ENCODE measurements at places on chromosomes 12 and 14. TPM values are rescaled to one million over a fixed set of nuclear protein-coding genes. Genes with fewer than 3 reads are reported as not detected.

GRCh38 chr12:63292471-63293221 is 141.6 kb upstream of the AVPR1A start:
- no peak for DNase-seq

DNA sequence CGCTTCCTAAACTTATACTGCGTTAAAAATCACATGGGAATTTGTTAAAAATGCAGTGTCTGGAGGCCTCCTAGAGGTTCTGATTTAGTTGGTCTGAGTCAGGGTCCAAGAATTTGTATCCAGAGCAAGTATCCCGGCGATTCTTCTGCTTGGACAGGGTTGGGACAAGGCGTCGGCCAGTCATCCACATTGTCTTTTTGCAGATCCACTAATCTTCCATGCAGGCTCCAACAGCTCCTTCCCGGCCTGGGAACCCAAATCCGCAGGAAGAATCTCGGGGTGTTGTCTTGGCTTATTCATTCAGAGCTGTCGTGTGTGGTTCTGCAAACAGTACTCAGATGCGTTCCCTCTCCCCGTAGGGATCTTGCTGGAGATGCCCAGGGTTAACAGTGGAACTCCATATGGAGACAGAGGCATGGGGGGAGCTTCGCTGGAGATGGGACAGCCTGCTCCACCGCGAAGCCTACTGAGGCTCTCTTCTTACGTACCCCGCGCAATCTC is 25.3 kb downstream of the GPRC5D start:
- no peak for DNase-seq

GRCh38 chr12:70338531-70338930 is 27.6 kb upstream of the KCNMB4 start:
- no peak for DNase-seq

The TMEM63C gene
- total RNA-seq = 5.1 TPM
